Ovary (tissue), 10 donors: ENCODE measurements at places on chromosomes 3 and 15. TPM values are rescaled to one million over a fixed set of nuclear protein-coding genes. Genes with fewer than 3 reads are reported as not detected.

GRCh38 chr3:42192334-42193200 lies 73.4 kb downstream of the CCK start:
- DNase-seq = no peak

DNA sequence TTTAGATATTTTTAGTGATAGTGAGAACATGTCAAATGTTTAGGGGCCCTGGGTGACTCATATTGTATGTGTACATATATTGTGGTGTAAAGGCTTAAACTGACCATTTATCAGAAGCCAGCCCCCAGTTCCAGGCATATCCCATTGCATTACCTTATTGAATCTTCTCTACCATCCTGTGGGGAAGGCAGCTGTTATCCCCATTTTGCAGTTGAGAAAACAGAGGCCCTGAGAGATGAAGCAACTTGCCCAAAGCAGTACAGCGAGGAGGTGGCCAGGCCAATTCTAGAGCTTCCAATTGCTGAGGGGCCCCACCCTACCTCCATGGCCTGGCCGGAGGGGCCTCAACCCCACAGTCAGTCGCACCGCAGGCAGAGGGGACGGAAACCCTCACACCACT lies 47.9 kb downstream of the ZNF710 start:
- no peak for DNase-seq

GRCh38 chr3:79869461-79870312 lies 101.9 kb upstream of the ROBO1 start:
- no peak for DNase-seq

- no peak for DNase-seq
Observed at GRCh38 chr3:56595975-56596840, 39.2 kb downstream of the CCDC66 start.

GRCh38 chr3:184227481-184227935 lies 1.9 kb upstream of the VWA5B2 start:
- no peak for DNase-seq

GRCh38 chr3:127107491-127108375 lies 85.2 kb upstream of the PRR23E start:
- no peak for DNase-seq

DNA sequence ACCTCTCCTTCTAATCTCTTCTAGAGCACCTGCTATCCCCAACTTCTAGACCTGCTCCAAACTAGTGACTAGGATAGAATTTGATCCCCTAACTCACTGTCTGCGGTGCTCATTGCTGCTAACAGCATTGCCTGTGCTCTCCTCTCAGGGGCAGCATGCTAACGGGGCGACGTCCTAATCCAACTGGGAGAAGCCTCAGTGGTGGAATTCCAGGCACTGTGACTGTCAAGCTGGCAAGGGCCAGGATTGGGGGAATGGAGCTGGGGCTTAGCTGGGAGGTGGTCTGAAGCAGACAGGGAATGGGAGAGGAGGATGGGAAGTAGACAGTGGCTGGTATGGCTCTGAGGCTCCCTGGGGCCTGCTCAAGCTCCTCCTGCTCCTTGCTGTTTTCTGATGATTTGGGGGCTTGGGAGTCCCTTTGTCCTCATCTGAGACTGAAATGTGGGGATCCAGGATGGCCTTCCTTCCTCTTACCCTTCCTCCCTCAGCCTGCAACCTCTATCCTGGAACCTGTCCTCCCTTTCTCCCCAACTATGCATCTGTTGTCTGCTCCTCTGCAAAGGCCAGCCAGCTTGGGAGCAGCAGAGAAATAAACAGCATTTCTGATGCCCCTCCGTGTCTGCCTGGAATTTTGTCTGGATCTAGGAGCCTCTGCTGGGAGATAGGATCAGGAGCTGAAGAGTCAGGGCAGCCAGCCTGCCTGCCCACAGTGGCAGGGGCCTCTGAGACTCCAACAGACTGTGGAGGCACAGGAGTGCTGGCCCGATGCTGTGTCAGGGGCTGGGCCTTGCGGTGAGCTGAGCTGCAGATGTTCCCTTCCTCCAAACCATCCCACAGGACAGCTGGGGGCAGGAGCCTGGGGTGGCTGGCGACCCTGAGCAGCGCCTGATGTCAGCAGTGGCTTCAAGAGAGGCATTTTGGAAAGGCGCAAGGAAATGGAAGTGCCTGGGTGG lies 3.0 kb downstream of the ISLR start:
- DNase-seq = peak; percentile 8

GRCh38 chr15:34360298-34360697 lies 6.7 kb downstream of the LPCAT4 start:
- no peak for DNase-seq

- DNase-seq = no peak
Observed at GRCh38 chr15:62483814-62484213, 318.7 kb upstream of the C2CD4B start.

DNA sequence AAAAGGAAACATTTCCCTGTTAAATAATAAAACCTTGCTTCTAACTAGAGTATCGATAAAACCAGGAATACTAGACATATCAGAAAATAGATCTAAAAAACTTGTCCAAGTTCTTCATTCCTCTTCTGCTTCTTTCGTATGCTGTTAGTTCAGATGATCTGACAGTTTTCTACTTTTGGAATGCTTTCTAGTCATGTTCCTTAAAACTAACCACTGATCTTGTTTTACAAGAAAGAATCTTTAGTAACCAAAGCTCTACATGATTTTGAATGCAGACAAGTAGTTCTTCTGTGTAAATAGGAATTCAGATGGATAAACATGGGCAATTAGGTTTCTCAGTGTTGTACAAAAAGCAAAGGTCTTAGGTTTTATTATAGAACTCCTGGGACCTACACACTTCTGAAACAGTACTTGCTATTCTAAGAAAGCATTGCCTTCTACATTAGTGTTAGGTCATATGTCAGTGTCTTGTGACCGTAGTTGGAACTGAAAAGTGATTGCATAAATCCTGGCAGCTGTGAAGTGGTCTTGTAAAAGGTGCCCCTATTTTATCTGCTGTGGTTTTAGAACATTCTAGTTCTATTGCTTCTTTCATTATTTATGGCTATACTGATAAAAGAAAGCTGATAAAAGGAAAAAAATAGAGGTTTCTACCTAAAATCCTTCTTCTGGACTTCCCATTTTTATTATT lies 40.7 kb downstream of the SNRK start:
- DNase-seq = no peak

DNA sequence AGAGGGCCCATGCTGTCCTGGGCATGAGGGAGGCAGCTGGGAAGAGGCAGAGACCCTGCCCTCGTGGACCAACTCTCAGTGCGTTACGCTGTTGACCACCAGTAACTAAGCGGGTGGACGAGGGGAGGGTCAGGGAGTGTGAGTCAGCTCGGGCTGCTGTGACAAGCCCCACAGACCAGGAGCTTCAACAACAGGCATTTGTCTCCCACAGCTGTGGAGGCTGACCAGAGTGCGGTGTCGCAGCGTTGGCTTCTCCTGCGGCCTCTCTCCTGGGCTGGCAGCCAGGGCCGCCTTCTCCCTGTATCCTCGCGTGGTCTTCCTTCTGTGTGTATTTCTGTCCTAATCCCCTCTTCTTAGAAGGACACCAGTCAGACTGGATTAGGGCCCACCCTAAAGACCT lies 13.0 kb downstream of the EFCC1 start:
- DNase-seq = no peak

GRCh38 chr3:108300103-108300849 lies 3.9 kb downstream of the HHLA2 start:
- no peak for DNase-seq

DNA sequence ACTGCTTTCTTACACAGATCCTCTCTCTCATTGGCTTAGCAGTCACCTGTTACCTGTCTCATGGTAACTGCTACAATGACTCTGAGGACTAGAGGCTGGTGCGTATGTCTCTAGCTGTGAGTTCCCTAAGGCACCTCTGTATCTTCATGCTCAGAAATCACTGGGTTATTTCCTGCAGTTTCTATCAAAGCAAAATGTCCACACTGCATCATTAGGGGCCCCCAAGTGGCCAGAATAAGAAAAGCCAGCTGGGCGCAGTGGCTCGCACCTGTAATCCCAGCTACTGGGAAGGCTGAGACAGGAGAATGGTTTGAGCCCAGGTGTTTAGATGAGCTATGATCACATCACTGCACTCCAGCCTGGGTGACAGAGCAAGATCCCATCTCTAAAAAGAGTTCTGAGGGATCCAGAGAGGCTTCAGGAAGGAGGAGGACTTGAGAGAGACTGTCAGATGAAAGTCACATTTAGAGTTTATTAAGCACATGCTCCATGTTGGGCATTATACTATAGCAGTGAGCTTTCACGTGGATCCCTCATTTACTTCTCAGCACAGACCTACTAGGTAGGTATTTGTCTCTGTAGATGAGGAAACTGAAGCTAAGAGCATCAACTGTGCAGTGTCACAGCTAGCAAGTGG lies 2.3 kb upstream of the VPS18 start:
- DNase-seq = no peak

- DNase-seq = no peak
Observed at GRCh38 chr15:95574053-95574452, 756.4 kb upstream of the NR2F2 start.

GRCh38 chr15:93055211-93055610 lies 33.8 kb downstream of the RGMA start:
- DNase-seq = no peak

- DNase-seq = no peak
Observed at GRCh38 chr3:111882194-111882593, 23.1 kb downstream of the PHLDB2 start.

- no peak for DNase-seq
Observed at GRCh38 chr15:91929509-91929908, 76.0 kb downstream of the SLCO3A1 start.

DNA sequence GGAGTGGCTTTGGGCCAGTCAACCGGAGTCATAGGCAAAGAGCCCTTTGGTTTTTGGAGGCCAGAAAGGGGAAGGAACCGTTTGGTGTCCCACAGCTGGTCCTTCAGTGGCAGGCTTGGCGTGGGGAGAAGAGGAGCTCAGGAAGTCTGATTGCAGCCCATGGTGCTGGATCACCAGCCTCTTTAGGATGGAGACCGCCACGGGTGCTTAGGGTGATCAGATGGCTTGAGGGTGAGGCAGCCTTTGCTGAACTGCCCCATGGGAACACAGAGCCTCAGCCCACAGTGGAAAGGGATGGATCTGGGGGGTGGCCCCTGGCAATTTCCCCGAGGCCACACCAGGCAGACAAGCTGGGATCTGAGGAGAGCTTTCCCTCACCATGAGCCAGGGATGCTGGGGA lies 38.6 kb upstream of the TOPBP1 start:
- no peak for DNase-seq

DNA sequence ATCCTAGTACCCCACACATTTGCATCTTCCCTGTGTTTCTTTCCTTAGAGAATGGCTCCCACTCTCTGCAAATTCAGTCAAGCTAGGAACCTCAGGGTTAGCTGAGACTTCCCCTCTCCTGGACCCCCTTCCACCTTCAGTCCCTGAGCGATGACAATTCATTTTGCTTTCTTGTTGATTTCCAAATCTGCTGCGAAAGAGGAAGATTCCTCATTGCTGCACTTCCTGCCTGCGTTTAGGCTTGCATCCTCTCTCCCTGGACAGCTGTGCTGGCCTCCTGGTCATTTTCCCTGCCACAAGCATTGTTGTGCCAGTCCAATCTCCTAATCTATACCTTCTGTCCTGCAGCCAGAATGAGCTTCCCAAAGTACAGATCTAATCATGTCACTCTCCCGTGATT lies 12.3 kb upstream of the DGKG start:
- no peak for DNase-seq

- no peak for DNase-seq
Observed at GRCh38 chr3:127103080-127103479, 89.9 kb upstream of the PRR23E start.

DNA sequence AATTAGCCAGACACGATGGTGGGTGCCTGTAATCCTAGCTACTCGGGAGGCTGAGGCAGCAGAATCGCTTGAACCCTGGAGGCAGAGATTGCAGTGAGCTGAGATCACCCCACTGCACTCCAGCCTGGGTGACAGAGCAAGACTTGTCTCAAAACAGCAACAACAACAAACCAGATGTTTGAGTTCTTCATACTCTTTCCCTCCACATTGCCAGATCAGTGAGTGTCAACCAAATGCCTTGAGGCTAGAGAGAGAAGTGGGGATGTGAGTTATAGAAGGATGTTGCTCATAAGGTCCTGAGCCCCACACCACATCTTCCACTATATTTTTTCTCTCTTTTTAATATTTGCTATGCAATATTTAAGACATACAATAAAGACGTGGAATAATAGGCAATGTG lies 19.8 kb downstream of the MAPKBP1 start:
- DNase-seq = no peak

DNA sequence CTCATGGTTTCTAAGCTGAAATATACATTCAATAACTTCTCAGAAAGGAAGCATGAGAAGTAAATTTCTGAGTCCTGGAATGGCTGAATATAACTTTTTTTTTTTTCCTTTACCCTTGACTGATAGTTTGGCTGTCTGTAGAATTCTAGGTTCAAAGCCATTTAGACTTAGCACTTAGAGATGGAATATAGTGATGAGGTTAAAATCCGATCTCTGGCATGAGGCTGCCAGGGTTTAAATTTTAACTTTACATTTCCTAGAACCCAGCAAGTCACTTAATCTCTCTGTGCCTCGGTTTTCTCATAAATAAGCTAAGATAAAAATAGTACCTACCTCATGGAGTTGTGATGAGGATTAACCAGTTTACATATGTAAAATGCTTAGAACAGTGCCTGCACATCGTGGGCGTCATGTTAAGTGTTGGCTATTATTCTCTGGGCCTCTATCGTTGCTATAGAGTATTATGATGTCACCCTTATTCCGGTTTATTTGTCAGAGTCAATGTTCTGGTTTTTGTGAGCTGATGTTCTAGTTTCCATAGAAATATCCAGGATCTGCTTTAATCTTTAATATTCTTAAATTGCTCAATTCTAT lies 199.8 kb upstream of the TLE3 start:
- DNase-seq = no peak

DNA sequence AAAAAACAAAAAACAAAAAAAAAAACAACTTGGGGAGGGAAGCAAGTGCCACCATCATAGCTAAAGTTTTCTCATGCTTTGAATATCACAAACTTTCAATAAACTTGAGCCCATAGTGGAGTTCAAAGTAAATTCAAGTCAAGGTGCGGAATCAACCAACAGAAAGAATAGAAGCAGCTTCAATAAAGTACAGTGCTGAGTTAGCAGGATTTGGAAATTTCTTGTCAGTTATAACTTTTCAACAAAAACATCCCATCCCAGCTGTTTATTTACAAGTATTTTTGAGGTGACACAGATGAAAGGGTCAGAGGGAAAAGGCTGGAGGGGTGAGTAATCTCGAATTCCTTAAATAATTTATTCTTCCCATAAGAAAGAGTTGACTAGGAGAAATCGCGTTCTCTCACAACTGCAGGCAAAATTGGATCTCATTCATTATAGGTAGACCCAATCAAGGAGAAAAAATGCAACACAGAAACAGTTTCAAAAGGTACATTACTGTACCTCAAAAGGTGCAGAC lies 477.4 kb upstream of the RASGRP1 start:
- no peak for DNase-seq

- DNase-seq = no peak
Observed at GRCh38 chr3:160001850-160002623, 13.4 kb downstream of the IL12A start.

Gene AMIGO3
- total RNA-seq = not detected

Gene PTX3
- 1.8 TPM for total RNA-seq

Gene ZBBX
- 0.97 TPM for total RNA-seq

Gene ITGA11
- total RNA-seq = 4.4 TPM

Gene SSR3
- total RNA-seq = 114 TPM

Gene ADAMTS17
- 8.8 TPM for total RNA-seq

Gene ITIH1
- total RNA-seq = not detected

Gene LRRC34
- total RNA-seq = 8.1 TPM
